ENCODE measurements at places on chromosomes 2 and 18. TPM values are rescaled to one million over a fixed set of nuclear protein-coding genes. Genes with fewer than 3 reads are reported as not detected.

GRCh38 chr2:46260305-46260704, 36.9 kb upstream of the EPAS1 start:
- H3K27me3 ChIP-seq, result peaks cover 3% of the 10 kb centered on the region
- peaks cover 1% of the 10 kb centered on the region for H3K4me1 ChIP-seq
- no peak overlapping the region for H3K4me3 ChIP-seq
- H3K36me3 ChIP-seq, result no peaks in the 10 kb centered on the region

TMEM247 gene
- total RNA-seq, result not detected

DNA sequence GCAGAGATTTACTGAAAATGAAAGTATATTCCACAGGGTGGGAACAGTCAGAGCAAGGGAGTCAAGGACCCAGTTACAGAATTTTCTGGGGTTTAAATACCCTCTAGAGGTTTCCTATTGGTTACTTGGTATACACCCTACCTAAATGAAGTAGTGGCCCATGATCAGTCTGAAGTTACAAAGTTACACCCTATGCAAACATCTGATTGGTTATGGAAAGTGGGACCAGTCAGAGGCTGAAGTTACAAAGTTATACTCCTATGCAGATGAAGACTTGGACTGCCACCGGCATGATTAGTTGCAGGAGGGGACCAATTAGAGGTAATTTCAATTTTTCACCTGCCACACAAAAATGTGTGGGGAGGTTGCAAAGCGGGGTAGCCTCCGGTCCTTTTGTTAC, 56.2 kb downstream of the USP34 start:
- no peaks in the 10 kb centered on the region for H3K27me3 ChIP-seq
- DNase-seq, result no peak
- no peak overlapping the region for H3K4me3 ChIP-seq
- H3K36me3 ChIP-seq, result peaks cover 3% of the 10 kb centered on the region

DNA sequence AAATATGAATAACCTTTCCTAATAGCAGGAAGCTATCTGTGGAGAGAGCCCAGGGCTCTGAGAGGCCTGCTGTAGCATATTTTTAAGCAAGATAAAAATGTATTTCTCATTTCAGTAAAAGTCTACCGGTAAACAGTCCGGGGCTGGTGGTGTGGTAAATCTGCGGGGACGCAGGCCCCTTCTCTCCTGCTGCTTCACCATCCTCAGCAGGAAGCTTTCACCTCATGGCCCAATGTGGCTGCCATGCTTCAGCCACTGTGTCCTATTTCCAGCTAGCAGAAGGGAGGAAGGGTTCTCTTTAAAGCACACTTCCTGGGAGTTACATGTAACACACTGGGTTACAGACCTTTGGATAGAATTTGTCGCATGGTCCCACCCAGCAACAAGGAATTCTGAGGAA, 79.5 kb upstream of the ODC1 start:
- no peak for DNase-seq
- no peaks in the 10 kb centered on the region for H3K27me3 ChIP-seq
- no peaks in the 10 kb centered on the region for H3K4me1 ChIP-seq
- H3K27ac ChIP-seq, result no peak overlapping the region
- H3K4me3 ChIP-seq, result no peak overlapping the region

SOWAHC gene
- 0.29 TPM for total RNA-seq

CAPN14 gene
- total RNA-seq, result 0.69 TPM

Data from activated CD8-positive, alpha-beta T cell treated with anti-CD3 and anti-CD28 coated beads for 36 hours (primary cell).